Neural crest cell (in vitro differentiated cells): ENCODE measurements at places on chromosomes 5 and 9. TPM values are rescaled to one million over a fixed set of nuclear protein-coding genes. Genes with fewer than 3 reads are reported as not detected.

DNA sequence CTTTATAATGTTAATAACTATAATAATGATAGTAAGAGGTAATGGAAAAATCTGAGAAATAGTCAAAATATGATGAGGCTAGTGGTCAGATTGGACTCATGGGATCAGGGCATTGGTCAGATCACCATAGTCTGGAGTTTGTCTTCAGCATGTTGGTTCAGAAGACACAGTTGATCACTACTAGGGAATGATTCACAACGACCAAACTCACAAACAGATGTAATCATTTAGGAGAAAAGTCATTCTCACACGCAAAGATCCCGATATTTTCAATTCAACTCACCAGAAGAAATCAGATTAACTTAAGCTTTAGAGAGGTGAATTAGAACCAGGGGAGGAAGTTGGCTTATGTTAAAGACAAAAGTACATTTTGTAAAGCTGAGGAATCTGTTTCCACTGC, 131.8 kb downstream of the LURAP1L start:
- no peaks in the 10 kb centered on the region for H3K27me3 ChIP-seq
- no peaks in the 10 kb centered on the region for H3K4me1 ChIP-seq
- no peaks in the 10 kb centered on the region for H3K36me3 ChIP-seq
- H3K4me3 ChIP-seq, result no peak overlapping the region
- no peak for DNase-seq

Gene LCN15
- not detected in 2 replicates for total RNA-seq

Gene C6
- total RNA-seq, result not detected in 2 replicates

- peaks cover 17% of the 10 kb centered on the region for H3K27me3 ChIP-seq
- H3K4me3 ChIP-seq, result no peak overlapping the region
- no peak overlapping the region for H3K27ac ChIP-seq
- DNase-seq, result no peak
- H3K36me3 ChIP-seq, result peaks cover 2% of the 10 kb centered on the region
- peaks cover 6% of the 10 kb centered on the region for H3K4me1 ChIP-seq
Measured at GRCh38 chr5:95712347-95712958, 18.7 kb upstream of the RHOBTB3 start.

DNA sequence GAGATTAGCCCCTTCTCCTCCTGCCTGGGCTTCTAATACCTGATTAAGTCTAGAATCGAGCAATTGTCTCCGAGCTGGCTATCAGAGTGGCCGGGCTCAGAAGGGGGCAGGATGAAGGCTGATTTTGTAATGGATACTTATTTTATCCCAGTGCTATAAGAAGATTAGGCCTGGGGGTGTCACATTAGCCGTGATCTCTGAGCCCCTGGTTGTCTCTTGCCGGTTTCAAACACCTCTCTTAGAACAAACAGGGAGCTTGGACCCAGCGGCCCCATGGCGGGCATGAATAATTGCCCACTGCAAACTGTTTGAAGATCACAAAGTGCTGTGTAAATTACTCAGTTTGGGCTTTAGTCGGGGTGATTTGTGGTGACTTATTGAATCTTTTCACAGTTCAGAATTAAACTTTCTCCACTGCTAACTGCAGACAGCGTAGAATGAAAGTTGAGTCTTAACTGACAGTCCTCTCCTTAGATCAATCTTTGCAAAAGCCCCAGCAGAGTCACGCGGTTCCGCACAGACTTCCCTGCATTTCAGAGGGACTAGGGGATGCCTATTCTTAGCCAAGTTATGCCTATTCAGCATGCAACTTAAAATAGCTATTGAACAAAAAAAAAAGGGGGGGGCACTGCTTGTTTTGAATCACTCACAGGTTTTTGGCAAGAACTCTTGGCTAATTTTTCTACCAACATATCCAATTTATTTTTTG, 200.6 kb upstream of the IRX1 start:
- peaks cover 3% of the 10 kb centered on the region for H3K27me3 ChIP-seq
- peaks cover 4% of the 10 kb centered on the region for H3K36me3 ChIP-seq
- H3K27ac ChIP-seq, result no peak overlapping the region
- peak overlapping the region; percentile 11 for H3K4me3 ChIP-seq

DNA sequence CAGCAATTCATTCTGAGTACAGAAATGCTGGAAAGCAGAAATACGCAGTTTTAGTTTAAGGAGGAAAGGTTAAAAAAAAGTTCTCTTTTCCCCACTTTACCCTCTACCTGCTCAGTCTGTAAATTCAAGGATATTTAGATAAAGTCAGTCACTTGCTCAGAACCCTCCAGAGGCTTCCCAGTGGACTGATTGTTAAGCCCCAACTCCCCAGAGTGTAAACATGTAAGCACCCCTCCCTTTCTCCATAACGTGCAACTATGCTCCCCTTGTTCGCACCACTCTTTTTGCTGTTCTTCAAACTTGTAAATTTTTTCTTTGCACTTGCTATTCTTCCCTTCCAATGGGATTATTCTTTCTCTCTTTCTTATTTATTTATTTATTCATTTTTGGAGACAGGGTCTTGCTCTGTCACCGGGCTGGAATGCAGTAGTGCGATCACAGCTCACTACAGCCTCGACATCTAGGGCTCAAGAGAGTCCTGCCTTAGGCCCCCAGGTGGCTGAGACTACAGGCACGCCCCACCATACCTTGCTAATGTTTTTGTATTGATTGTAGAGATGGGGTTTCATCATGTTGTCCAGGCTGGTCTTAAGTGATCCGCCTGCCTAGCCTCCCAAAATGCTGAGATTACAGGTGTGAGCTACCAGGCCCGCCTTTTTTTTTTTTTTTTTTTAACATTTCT, 32.5 kb upstream of the ERBIN start:
- no peaks in the 10 kb centered on the region for H3K36me3 ChIP-seq
- H3K4me1 ChIP-seq, result peaks cover 4% of the 10 kb centered on the region
- H3K4me3 ChIP-seq, result no peak overlapping the region
- no peaks in the 10 kb centered on the region for H3K27me3 ChIP-seq
- DNase-seq, result no peak

Gene NME5
- total RNA-seq, result 6.3 and 8.4 TPM in 2 replicates

DNA sequence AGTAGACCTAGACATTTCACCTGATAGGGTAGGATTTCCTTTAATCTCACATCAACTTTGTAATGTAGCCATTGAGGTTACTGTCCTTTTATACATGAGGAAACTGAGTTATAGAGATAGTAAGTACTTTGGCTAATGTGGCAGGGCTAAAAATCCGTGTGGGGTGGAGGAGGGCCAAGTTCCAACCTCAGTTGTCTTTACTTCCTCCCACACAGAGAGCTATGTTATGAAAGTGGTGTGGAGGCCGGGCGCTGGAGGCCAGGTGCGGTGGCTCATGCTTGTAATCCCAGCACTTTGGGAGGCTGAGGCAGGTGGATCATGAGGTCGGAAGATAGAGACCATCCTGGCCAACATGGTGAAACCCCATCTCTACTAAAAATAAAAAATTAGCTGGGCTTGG, 173.3 kb downstream of the PALM2AKAP2 start:
- peaks cover 19% of the 10 kb centered on the region for H3K4me1 ChIP-seq
- no peak overlapping the region for H3K27ac ChIP-seq
- H3K27me3 ChIP-seq, result no peaks in the 10 kb centered on the region
- no peak overlapping the region for H3K4me3 ChIP-seq

DNA sequence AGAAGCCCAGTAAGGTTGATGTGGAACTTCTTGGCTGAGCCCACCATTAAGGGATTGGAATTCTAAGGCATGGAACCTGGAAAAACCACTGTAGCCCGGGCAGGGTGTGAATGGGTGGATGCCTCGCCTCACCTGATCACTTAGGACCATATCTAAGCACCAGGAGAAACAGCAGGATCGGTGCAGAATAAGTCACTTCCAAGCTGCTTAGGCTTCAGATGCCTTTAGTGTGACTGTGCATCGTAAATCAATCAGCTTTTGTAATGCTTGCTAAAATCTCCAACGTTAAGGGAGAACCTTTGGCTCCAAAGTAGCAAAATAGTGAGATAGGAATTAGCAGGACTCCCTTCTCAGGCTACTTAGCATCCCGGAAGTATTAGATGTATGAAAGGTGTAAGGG, 103.9 kb upstream of the MEGF10 start:
- H3K4me1 ChIP-seq, result peaks cover 8% of the 10 kb centered on the region
- H3K36me3 ChIP-seq, result no peaks in the 10 kb centered on the region
- no peak overlapping the region for H3K27ac ChIP-seq
- H3K4me3 ChIP-seq, result no peak overlapping the region

DNA sequence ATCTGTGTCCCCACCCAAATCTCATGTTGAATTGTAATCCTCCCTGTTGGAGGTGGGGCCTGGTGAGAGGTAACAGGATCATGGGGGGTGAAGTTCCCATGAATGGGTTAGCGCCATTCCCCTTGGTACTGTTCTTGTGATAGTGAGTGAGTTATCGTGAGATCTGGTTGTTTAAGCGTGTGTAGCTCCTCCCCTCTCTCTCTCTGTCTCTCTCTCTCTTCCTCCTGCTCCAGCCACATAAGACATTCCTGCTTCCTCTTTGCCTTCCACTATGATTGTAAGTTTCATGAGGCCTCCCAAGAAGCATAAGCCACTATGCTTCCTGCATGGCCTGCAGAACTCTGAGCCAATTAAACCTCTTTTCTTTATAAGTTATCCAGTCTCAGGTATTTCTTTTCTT, 28.8 kb downstream of the C5orf15 start:
- no peaks in the 10 kb centered on the region for H3K27me3 ChIP-seq
- no peaks in the 10 kb centered on the region for H3K4me1 ChIP-seq
- H3K36me3 ChIP-seq, result no peaks in the 10 kb centered on the region
- H3K4me3 ChIP-seq, result no peak overlapping the region
- no peak overlapping the region for H3K27ac ChIP-seq

Gene SLC1A3
- 24.4 and 26.5 TPM in 2 replicates for total RNA-seq

- H3K27me3 ChIP-seq, result no peaks in the 10 kb centered on the region
- peaks cover 7% of the 10 kb centered on the region for H3K36me3 ChIP-seq
- H3K4me3 ChIP-seq, result no peak overlapping the region
Measured at GRCh38 chr5:169071-169727, 22.1 kb upstream of the LRRC14B start.

- H3K4me1 ChIP-seq, result peaks cover 13% of the 10 kb centered on the region
- no peaks in the 10 kb centered on the region for H3K27me3 ChIP-seq
- no peaks in the 10 kb centered on the region for H3K36me3 ChIP-seq
- H3K27ac ChIP-seq, result no peak overlapping the region
- DNase-seq, result no peak
- no peak overlapping the region for H3K4me3 ChIP-seq
Measured at GRCh38 chr9:134283111-134283515, 43.1 kb upstream of the RXRA start.

DNA sequence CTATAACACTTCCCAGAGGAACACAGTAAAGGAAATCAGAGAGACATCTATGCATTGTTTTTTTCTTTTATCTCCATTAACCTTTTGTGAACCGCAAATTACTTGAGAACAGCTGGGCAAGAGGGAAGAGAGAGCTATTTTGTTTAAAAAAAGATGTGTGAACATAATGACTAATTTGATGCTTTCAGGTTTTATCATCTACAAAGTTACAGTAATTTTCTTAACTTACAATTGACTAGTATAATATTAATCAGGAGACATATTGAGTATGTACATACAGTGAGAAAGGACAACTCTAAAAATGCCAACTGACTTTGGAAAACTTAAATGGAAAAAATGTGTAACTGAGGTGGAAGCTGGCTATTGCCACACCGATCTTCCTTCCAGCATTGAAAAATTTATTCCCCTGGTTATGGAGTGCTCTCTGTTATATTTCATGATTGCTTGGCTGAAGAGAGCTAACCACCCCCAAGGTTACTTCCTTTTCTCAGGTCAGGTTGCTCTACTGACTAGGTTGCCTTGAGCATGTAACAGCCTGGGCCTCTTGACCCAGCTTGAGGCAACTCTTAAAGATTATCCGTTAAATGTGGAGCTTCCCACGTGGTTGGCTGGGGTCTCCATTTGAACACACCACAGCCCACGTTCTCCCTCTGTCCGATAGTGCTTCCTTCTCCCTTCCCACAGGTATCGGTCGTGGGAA, 62.6 kb upstream of the C6 start:
- no peak overlapping the region for H3K4me3 ChIP-seq
- no peaks in the 10 kb centered on the region for H3K27me3 ChIP-seq
- no peak for DNase-seq

- no peaks in the 10 kb centered on the region for H3K36me3 ChIP-seq
- H3K4me3 ChIP-seq, result no peak within 1 kb of the TSS
- H3K27me3 ChIP-seq, result no peaks in the 10 kb centered on the region
- H3K4me1 ChIP-seq, result peaks cover 20% of the 10 kb centered on the region
- H3K27ac ChIP-seq, result no peak within 1 kb of the TSS
- no peak for DNase-seq
Measured at GRCh38 chr5:157108976-157109375, at the start of gene HAVCR2. Gene HAVCR2 (minus strand): TSS chr5:157109044. CDS start chr5:157108983, 61 bp downstream.

DNA sequence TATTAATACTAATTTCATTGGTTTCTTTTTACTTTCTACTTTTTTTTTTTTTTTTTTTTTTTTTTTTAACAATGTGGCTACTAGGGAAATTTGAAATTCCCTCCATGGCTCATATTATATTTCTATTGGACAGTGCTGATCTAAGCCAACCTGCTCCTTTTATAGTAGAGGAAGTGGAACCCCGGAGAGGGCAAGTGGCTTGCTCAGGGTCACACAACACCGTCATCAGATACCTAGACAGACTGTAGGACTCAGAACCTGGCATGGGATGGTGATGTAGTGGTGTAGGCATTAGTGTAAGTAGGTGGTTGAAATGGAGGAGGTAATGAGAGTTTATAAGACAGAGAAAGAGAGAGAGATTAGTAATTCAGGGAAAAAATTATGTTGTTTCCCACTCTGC, 10.8 kb downstream of the ZNF618 start:
- H3K27ac ChIP-seq, result no peak overlapping the region
- no peak overlapping the region for H3K4me3 ChIP-seq
- H3K36me3 ChIP-seq, result peaks cover 41% of the 10 kb centered on the region
- no peak for DNase-seq
- peaks cover 54% of the 10 kb centered on the region for H3K4me1 ChIP-seq
- H3K27me3 ChIP-seq, result no peaks in the 10 kb centered on the region

DNA sequence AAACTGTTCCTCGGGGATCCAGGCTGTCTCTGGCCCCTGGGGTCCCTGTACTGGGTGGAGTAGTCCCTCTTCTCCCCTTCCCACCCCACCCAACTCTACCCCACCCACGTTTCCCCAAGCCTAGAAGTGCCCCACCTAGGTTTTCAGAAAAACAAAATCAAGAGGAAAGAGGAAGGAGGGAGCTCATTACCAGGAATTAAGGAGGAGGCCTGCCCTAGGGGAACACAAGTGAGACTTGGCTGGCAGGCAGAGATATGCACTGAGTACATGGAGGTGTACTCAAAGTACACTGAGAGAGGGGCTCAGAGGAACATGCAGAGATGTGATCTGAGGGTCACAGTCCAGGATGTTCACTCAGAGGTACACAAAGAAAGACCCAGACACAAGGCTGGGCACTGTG, 10.2 kb downstream of the AQP3 start:
- H3K36me3 ChIP-seq, result no peaks in the 10 kb centered on the region
- no peak overlapping the region for H3K4me3 ChIP-seq
- H3K4me1 ChIP-seq, result no peaks in the 10 kb centered on the region
- H3K27me3 ChIP-seq, result no peaks in the 10 kb centered on the region
- no peak overlapping the region for H3K27ac ChIP-seq
- no peak for DNase-seq

Gene TOR1B
- total RNA-seq, result 16.6 and 18.0 TPM in 2 replicates
